ENCODE measurements at places on chromosomes 3 and 15.

GRCh38 chr3:138174421-138175131 is at the start of gene DBR1:
Gene DBR1 (minus strand): TSS chr3:138174921. CDS start chr3:138174795, 126 bp downstream.
- peak; percentile 25 for DNase-seq

- no peak for DNase-seq
Measured at GRCh38 chr15:22958487-22959280, 21.5 kb downstream of the CYFIP1 start.

DNA sequence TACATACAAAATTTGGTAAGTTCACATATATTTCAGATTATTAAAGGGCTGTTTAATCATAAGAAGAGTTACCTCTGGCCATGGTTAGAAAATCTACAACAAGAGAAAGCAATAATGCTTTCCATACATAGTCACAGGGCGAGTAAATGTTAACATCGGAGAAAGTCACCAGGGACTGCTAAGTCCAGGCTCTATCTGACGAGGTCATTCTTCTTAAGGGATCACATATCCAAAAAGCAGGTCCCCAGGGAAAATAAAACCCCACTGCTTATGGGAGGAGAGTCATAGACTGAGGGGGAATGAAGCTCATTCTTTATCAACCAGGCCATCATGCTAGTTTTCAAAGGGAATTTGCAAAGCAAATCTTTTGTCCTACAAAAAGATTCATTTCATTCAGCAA is 3.1 kb downstream of the PCYT1A start:
- no peak for DNase-seq

DNA sequence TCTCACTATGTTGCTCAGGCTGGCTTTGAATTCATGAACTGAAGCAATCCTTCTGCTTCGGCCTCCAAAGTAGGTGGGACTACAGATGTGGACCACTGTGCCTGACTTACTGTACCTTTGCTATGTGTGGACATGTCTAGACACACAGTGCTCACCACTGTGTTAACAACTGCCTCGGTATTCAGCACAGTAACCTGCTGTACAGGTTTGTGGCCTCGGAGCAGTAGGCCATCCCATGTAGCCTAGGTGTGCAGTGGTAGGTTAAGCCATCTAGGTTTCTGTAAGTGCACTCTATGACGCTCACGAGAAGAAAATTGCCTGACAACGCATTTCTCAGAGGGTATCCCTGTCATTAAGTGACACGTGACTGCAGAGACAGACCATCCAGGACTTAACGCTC is 70.3 kb downstream of the TAMM41 start:
- no peak for DNase-seq

- no peak for DNase-seq
Measured at GRCh38 chr15:43985976-43986680, 159.3 kb downstream of the WDR76 start.

GRCh38 chr15:78130466-78131294 is 565 bp downstream of the CIB2 start:
- DNase-seq = no peak

DNA sequence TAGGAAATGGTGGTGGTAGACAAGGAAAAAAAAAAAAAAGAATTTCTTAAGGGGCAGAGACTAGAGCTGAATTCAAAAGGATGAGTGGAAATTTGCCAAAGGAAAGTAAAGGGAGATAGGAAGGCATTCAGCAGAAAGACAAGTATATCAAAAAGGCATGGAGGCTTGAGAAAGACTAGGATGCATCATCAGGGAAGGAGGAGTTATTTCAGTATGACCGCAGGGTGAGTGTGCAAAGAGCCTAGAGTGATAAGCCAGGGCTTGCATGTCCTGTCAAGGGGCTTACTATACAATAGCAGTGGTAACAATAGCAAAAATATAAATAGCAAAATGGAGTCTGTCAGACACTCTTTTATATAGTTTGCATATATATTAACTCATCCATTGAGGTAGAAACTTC is 112.0 kb downstream of the FRMD4B start:
- no peak for DNase-seq

DNA sequence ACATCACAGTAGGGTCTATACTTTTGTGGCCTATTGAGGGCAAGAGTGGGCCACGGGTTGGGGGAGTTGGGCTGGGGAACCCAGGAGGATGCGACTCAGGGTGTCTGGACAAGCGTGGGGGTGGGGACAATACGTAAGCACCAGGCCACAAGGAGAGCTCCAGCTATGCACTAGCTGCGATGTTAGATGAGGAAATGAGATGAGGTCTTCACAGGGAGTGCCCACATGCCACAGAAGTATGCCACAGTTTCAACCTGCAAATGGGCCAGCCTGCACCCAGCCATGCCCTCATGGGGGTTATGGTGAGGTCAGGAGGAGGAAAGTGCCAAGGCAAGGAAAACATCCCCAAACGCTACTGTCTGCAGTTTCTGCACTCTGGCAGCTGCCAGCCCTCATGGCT is 30.5 kb downstream of the CACNA2D2 start:
- DNase-seq = no peak

Measured in stimulated activated CD4-positive, alpha-beta T cell treated with anti-CD3 and anti-CD28 coated beads, Interleukin-1b, Interleukin-23, amount 100 ng/mL, for 1 hour (primary cell).